Anterior cingulate cortex (tissue), 58 donors: ENCODE measurements at places on chromosomes 4 and X.

- no peak for DNase-seq
These were observed 54.9 kb downstream of the F8 start for GRCh38 chrX:154967603-154968002.

GRCh38 chr4:151581570-151581969 lies 172.6 kb downstream of the FHIP1A start:
- DNase-seq, result no peak

DNA sequence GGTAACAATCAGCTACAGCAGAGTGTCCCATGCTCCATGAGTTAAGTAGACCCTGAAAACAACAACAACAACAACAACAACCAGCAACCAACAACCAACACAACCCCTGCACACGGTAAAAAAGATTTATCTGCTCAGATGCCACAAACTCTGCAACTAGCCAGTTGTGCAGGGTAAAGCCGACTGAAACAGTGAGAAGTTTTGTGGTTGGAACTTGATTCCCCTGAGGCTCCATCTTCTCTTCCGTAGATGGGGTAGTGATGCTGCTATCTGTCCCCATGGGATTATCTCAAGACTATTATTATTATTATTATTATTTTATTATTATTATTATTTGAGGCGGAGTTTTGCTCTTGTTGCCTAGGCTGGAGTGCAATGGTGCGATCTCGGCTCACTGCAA lies 50.6 kb upstream of the RAPGEF2 start:
- DNase-seq, result no peak

DNA sequence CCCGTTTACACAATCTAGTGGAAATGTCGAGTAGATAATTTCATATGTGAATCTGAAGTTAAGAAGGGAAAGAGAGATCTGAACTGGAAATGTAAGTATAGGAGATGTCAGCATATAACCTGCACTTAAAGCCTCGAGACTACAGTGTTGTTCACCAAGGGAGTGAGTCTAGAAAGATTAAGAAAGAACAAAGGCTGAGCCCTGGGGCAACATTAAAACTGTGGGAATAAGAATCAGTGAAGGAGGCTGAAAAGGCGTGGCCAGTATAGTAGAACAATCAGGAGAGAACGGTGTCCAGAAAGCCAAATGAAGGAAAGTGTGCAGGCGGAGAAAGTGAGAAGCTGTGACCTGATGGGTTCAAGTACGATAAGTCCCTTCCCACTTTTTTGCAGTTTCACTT lies 118.8 kb upstream of the TENM3 start:
- no peak for DNase-seq

- DNase-seq, result no peak
These were observed 61.2 kb downstream of the TRIM2 start for GRCh38 chr4:153265306-153266047.

DNA sequence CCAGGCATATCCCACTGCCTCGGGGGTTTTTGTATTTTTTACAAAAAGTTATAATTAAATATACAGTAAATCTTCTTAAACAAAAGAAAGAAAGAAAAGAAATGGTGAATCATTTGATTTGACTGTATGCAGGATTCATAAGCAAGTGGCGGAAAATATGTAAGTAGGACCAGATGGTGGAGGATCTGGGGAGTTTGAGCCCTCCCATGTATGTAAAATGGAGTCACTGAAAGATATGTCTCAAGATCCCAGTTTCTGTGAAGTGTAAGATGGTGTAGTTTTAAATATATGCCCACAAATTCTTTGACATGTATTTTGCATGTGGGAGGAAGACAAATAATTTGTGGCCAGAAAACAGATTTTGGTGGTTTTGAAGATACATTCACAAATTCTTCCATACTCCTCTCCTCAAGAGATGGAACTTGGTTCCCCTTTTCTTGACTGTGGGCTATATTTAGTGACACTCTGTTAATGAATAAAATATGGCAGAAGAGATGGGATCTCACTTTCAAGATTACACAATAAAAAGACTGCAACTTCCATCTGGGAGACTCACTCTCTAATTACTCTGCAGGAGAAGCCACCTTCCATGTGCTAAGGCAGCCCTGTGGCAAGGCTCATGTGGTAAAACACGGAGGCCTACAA lies 133.6 kb upstream of the S100G start:
- no peak for DNase-seq

GRCh38 chrX:119565107-119565663 lies at the start of gene STEEP1:
Gene STEEP1, minus strand, starts transcription at chrX:119565409. Its CDS starts 54 bp downstream, at chrX:119565355.
- peak; percentile 82 for DNase-seq

GRCh38 chrX:152575331-152575730 lies 62.4 kb upstream of the GABRQ start:
- no peak for DNase-seq
